M059J (cell line): ENCODE measurements at places on chromosomes 7 and 10.
A peak's percentile ranks its signal among the peaks of the same experiment; 100 is the strongest.

DNA sequence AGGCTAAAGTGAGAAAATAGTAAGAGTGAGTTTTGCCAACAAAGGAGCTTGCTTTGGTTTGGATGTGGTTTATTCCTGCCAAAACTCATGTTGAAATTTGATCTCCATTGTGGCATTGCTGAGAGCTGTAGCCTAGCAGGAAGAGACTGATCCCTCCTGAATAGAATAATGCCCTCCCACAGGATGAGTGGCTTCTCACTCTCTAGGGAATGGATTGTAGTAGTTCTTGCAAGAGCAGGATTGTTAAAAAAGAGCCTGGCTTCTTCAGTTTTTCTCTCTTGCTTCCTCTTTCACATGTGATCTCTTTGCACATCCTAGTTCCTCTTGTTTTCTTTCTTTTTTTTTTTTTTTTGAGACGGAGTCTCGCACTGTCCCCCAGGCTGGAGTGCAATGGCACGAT, 34.4 kb downstream of the ASAH2 start:
- peak; percentile 55 for DNase-seq

GRCh38 chr10:127267442-127267841, 71.1 kb upstream of the INSYN2A start:
- no peak for DNase-seq

DNA sequence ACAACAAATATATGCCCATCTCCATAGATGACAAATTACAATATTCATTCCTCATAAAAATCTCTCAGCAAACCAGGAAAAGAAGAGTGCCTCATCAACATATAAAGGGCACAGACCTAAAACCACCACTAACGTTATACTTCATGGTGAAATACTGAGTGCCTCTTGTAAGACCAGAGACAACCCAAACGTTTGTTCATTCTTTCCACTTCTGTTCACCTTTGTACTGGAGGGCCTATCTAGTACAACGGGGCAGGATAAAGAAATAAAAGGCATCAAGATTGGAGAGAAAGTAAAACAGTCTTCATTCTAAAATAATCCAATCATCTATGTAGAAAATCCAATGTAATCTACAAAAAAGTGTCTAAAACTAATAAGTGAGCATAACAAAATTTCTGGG, 79.1 kb downstream of the LARP4B start:
- DNase-seq = no peak

DNA sequence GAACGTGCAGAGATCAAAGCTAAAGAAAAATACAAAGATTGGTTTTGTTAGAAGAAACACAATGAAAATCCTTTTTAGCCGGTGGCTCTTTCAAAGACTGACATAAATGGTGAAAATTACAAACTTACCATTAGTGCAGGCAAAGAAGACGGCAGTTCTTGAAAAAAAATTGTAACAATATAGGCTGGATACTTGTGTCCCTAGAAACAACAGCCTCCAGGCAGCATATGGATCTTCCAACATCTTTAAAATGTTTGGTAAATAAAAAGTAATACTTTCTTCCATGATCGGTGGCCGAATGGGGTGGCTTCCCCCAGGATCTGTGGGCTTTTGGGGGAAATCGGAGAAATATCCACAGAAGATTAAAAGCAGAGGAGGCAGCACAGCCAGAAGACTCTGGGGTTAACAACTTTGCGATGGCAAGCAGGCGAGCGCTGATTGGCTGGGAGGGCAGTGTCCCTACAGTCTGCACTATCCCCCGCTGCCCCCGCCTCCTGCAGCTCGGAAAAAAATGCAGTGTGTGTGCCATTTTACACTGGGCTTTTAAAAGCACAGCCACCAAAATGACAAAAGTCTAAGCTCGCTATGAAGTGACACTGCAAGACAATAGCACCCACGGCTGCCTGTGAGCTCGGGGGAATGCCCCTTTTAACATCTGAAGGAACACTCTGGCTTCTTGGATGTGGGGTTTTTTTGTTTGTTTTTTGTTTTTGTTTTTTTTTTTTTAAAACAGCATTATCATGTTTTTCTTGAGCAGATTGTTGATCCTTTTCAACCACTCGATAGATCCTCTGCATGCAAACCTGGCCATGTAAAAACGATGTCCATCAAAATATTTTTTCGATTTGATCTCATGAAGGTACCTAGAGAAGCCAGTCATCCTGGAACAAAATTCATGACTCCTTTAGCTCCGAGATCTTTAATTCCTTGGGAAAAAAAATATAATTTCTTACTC, 31.7 kb upstream of the EPC1 start:
- peak; percentile 83 for DNase-seq

GRCh38 chr10:132905661-132906060, 36.7 kb downstream of the CFAP46 start:
- DNase-seq = no peak

DNA sequence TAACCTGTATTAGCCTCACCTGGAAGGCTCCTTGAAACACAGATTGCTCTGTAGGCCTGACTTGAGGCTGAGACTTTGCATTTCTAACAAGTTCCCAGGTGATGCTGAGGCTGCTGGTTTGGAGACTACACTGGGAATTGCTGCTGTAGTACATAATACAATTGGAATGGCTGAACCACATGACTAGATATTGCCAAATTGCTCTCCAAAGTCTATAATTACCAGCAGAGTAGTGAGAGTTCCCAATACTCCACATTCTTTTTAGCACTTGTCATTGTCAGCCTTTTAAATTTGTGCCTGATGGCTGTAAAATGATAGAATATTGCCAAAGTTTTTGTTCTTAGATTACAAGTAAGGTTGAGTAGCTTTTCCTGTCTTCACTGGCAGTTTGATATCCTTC, 39.9 kb downstream of the PLEKHA8 start:
- peak; percentile 56 for DNase-seq

DNA sequence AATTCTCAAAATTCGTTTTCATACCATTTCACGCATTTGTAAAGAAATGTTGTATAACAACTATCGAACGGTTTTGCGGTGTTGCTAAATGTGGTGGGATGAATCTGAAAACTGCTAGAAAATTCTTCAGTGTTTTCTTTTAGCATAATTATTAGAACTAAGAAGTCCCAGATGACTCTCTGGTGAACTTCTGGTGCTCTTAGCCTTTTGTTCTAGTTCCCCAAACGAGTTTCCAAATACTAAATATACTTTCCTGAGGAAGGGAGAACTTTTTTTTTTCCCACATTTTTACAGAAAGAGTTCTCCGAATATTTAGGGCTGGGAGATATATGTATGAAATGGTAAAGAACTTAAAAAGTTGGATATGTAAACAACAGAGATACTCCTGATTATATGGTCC, 82.5 kb downstream of the ICA1 start:
- DNase-seq = no peak

- DNase-seq = no peak
Measured at GRCh38 chr7:109206196-109206595, 636.5 kb downstream of the DNAJB9 start.

DNA sequence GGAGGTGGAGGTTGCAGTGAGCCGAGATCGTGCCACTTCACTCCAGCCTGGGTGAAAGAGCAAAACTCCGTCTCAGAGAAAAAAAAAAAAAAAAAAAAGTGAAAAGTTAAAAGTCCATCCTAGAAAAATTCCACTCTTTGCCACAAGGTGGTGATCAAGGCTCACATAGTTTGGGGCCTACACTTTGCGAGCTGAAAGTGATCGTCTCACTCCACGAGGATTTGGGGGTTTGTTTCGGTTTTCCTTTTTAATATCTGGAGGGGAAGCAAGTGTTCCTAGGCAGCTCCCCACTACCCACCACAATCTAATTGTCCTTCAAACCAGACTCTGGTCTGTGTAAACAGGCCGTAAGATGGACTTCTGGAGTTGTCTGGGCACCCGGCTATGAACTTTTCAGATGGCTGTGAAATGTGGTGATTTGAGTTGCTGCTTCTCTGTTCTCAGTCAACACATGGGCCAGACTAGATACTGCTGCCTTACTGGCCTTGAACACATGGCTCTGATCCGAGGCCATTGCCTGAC, 27.1 kb downstream of the PRLHR start:
- peak; percentile 61 for DNase-seq

- DNase-seq = no peak
Measured at GRCh38 chr7:22469371-22470143, 30.4 kb downstream of the STEAP1B start.

DNA sequence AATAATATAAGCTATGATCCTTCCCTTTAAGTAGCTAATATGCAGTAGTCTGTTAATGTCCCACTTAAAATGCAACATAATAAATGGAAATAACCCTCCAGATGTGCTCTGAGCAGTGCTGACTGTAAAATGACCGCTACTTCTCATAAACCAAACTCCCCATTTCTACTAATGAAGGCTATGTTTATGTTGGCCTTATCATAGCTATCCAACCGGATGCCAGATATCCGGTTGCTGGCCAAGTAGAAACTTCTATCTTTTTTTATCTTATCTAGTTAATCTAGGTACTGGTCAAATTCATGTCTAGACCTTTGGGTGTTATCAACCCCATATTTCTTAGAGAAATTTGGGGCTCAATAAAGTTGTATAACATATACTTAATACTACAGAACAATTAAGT, 56.6 kb downstream of the CHRM2 start:
- peak; percentile 63 for DNase-seq

- DNase-seq = peak; percentile 15
Measured at GRCh38 chr7:18151422-18151821, 123.8 kb upstream of the PRPS1L1 start.

GRCh38 chr7:4056552-4057288, 625.4 kb upstream of the FOXK1 start:
- DNase-seq = no peak

GRCh38 chr7:121395494-121395960, 581 bp downstream of the FAM3C start:
- peak; percentile 67 for DNase-seq

DNA sequence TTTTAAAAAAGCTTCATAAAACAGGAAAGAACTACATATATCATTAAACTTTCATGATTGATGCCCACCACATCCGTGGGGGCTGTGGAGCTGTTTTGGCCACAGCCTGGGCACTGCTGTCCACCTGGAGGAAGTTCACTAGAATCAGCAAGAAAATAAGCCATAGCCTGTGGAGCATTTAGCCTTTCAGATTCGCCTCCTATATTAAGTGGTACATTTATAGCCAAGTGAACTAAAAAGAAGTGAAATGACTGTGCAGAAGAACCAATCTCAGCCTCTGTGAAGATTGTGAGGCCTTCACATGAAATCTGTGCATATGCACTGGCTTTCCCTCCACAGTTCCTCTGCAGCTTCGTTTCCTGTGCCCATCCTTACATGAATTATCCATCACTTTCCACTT, 23.5 kb downstream of the WNT16 start:
- DNase-seq = no peak
